ENCODE measurements at places on chromosomes 2 and 18.

DNA sequence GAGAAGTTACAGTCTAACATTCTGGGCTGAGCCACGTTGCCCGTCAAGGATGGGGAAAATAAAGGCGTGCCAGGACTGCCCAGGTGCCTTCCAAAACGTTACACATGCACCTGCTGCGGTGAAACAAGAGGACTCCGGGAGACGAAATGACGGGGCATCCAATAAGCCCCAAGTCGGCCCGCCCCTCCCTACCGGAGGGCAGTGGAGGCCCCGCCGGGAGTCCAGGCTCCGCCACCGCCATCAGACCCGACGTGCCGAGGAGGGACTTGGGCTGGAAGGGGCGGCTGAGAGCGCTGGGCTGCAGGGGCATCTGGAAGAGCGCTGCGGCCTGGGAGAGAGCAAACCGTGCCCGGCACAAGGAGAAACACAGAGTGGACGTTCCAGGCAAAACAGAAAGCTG is 112.5 kb upstream of the GPC1 start:
- no peak for DNase-seq

- DNase-seq: no peak
Measured at GRCh38 chr18:57768537-57769326, 34.4 kb downstream of the ATP8B1 start.

DNA sequence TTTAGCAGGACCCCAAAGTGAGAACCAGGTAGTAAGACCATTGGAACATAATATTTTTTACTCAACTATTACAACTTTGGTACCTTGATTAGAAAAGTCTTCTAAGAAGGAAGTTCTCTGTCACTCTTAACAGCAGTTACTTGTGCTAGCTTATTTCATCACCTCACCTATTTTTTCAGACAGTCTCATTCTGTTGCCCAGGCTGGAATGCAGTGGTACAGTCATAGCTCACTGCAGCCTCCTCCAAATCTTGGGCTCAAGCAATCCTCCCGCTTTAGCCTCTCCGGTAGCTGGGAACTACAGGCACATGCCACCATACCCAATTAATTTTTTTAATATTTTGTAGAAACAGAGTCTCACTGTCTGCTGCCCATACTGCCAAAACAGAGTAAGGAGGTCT is 18.0 kb downstream of the ARPC2 start:
- DNase-seq: no peak

DNA sequence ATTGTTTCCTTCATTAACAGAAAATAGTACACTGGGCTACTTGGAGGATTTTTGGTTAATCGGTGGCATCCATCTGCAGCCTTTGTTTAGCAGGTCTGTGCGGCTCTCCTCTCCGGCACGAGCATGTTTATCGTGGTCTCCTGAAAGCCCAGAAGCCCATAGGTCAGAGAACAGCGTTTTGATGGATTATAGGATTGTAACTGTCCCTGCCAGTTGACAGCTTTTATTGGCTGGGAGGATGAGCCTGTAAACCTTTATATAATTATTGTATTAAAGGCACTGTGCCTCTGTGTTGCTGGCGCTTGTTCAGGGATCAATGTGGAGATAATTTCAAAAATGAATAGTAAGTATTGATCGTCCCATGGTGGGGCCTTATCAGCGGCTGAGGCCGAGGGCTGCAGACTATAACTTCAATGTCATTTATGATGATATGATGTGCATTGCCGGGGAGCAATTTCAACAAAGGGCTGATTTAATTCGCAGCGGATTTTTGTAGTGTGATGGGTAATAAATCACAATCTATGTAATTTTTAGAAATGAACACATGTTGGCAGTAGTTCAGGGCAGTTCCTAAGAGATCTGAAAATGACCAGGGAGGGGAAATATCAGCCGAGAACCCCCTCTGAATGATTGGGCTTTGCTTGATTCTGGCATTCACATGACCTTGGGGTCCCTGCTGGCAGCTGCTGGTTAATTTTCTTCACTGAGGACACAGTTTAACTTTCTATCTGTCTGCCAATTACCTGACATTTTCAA is 736.1 kb downstream of the GALR1 start:
- no peak for DNase-seq

DNA sequence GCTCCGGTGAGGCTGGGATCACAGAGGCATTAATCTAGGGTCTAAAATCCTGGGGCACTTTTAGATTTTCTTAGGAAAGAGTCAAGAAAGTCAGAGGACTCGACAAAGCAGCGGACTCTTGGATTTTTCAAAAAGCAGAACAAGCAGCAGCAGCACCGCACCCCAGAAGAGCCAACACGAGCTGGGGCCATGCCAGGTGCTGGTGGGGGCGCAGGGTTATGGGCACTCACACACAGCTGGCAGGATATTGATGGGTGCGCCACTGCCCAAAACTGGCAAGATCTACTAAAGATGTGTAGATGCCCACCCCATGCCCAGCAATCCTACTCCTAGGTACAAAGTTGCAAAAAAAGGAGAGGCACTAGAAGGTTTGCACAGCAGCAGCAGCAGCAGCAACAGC is 33.9 kb upstream of the SEMA4C start:
- DNase-seq: no peak

GRCh38 chr2:210611466-210611865 is 55.1 kb downstream of the CPS1 start:
- DNase-seq: no peak

DNA sequence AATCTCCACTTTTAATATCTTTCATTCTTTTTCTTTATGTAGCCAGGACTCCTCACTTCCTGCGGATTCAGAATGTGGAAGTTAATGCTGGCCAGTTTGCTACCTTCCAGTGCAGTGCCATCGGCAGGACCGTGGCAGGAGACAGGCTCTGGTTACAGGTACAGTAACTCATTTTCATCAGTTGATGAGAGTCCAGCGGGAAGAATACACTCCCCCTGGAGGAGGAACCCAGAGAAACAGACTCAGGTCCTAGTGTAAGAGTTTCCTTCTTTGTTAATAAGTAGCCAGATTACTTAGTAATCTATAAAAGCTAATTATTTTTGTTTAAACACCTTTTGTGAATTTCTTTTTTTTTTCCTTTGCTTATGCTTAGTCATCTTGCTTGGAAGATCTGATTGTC is 359.4 kb downstream of the PTPRM start:
- peak; percentile 55 for DNase-seq

DNA sequence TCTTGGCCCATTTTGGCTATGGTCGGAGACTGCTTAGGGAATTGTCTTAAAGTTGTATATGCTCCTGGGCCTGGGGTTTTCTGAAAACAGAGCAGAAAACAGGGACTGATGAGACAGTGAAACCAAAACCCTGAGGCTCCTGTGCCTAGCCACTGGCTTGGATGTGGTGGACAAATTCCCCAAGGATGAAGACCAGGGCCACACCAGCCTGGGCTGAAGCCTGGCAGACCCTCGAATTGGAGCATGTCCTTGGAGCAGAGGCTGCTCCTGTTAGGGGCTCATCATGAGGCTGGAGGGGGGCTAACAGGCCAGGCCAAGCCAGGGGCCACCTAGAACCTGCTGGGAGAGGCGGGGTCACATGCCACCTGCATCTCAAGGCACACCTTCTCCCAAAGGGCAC is 68.1 kb downstream of the STPG4 start:
- no peak for DNase-seq

GRCh38 chr2:109105113-109105512 is 23.9 kb upstream of the SH3RF3 start:
- DNase-seq: no peak

- DNase-seq: no peak
Measured at GRCh38 chr18:62446511-62446910, 76.3 kb upstream of the ZCCHC2 start.

Measured in right renal pelvis (tissue), 4 donors.